8988T (cell line): ENCODE measurements at places on chromosomes 7 and 10.

DNA sequence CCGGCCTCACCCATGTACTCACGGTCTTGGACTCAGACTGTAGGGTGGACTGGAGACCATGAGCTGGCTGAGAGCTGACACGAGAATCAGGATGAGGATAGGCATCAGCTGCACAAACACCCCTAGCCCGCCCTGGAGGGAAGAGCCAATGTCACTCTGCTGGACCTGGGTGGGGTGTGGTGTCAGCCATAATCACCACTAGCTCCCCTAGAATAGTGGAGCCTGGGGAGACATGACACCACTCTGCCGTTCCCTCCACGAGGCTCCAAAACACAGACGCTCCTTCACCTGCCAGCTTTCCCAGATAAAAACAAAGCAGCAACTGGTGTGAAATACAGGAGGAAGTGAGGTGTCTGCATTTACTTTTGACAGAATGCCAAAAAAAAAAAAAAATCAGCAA, 16.5 kb downstream of the DNAJB12 start:
- no peak for DNase-seq

DNA sequence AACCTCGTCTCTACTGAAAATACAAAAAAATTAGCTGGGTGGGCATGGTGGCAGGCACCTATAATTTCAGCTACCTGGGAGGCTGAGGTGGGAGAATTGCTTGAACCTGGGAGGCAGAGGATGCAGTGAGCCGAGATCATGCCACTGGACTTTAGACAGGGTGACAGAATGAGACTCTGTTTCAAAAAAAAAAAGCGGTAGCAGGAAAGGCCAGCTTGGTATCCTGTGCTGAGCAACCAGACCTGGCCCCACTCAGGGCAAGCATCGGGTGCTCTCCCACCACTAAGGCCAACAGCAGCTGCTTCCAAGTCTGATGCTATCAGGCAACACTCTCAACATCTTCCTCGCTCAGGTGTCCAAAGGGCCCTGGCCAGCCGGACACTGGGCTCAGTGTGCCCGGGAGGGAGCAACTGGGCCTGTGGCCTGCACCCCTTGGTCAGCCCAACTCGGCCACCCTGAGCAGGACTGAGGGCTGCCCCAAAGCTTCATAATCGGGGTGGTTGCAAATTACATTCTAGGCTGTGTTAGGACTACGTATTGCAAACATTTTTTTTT, 44.3 kb upstream of the MSMB start:
- no peak for DNase-seq

- no peak for DNase-seq
These were observed 89.5 kb downstream of the KCNMA1 start for GRCh38 chr10:77548157-77548556.

DNA sequence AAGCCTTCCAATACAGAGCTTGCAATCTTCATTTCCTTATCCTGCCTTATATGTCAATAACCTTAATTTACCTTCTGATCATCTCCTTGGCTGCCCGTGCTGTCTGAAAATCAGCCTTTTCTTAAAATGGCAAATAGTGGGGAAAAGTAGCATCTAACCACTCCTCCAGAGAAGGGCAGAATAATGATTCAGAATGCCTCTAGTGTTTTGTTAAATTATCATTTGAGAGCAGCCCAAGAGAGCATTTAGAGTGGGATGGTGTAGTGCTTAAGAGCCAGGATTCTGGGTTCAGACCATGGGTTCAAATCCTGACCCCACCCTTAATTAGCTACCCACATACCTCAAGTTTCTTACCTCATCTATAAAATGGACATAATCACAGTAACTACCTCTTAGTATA, 4.6 kb upstream of the TMEM139 start:
- DNase-seq = no peak

DNA sequence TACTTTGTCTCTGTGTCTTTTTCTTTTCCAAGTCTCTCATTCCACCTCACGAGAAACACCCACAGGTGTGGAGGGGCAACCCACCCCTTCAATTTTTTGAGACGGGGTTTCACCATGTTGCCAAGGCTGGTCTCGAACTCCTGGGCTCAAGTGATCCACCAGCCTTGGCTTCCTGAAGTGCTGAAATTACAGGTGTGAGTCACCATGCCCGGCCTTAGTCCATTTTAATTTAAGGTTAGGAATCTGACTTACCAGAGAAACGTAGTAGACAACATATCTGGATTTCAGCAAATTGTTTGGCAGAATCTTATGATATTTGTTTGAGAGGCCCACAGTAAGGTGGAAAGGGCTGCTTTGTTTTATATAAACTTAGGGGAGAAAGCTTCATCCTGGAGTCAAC, 3.2 kb upstream of the NFKB2 start:
- DNase-seq = no peak

DNA sequence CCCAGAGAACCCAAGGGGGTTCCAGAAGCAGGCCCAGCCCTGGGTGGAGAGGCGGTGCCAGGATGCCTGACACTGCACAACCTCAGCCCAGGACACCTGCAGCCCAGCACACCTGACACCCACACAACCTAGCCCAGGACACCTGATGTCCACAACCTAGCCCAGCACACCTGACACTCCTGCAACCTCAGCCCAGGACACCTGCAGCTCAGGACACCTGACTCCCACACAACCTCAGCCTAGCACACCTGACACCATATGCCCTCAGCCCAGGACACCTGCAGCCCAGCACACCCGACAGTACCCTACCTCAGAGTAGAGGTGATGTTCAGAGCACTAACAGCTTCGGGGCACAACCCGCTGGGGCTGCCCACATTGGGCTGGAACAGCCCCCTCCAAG, 87.3 kb downstream of the PAXIP1 start:
- no peak for DNase-seq

DNA sequence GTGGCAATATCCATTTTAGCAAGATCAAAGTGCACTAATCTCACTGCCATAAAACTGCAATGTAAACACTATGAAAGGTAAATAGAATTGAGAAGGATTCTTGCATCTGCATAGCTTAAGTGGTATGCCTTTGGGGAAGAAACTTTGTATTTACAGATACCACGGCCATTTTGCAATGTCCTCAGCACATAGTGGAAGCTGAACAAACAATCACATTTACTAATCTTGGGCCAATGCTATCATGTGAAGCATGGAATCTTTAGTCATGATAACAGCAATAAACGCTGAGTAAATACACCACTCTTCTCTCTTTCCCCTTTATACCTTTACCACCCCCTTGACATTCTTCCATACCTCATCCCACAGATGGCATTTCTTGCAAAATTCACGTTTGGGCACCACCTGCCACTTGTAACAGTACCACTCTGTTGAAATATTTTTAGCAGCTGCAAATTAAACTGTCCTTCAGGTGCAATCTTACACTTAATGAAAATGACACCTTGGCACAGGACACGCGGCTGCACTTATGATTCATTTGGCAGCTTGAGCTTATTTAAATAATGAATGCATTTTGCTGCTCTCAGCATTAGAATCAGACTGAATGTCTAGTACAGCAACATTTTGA, 171.8 kb downstream of the SEMA3A start:
- no peak for DNase-seq

GRCh38 chr10:76252733-76253132, 821.3 kb downstream of the LRMDA start:
- no peak for DNase-seq

GRCh38 chr7:44291733-44292419, 33.5 kb downstream of the CAMK2B start:
- no peak for DNase-seq

DNA sequence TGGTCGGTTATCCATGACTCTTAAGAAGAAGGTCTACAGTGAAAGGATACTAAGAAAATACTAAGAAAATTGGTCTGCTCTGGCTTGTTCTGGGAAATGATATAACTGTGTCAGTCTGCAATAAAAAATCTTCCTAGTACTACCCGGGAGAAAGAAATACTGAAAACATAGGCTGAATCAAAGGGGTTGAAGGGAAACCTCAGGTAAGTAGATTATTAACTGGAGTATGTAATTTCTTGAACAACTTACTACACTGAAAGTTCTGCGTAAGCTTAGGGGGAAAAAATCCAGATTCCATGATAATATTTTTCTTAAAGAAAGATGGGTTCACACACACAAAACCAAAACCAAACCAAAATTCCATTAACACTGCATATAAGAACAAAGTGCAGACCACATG, 143.3 kb downstream of the KMT2E start:
- no peak for DNase-seq

DNA sequence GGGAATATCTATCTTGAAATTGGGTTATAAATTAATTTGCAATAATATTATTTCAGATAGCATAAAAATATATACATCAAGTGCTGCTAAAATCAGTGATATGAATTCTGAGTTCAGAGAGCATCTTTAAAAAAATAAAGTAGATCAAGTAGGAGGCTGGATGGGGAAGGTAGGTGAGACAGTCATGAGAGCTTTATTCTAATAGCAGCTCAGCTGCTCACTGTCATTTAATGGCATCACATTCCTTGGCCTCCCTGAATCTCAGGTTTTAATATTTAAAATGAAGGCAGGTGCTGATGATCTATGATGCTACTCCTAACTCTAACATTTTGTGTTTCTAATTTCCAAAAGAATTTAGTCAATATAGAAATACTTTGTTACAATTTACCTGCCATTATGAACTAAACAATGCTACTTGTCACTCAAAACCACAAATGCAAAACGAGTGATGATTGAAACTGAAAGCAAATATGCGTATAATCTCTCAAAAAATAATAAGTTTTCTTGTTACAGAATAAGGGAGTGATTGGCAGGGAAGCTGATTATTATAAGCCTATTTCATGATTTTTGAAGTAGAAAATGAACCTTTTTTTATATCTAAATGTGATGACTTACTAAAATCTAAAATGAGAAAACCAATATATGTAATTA, 147.6 kb upstream of the CSTF2T start:
- no peak for DNase-seq

DNA sequence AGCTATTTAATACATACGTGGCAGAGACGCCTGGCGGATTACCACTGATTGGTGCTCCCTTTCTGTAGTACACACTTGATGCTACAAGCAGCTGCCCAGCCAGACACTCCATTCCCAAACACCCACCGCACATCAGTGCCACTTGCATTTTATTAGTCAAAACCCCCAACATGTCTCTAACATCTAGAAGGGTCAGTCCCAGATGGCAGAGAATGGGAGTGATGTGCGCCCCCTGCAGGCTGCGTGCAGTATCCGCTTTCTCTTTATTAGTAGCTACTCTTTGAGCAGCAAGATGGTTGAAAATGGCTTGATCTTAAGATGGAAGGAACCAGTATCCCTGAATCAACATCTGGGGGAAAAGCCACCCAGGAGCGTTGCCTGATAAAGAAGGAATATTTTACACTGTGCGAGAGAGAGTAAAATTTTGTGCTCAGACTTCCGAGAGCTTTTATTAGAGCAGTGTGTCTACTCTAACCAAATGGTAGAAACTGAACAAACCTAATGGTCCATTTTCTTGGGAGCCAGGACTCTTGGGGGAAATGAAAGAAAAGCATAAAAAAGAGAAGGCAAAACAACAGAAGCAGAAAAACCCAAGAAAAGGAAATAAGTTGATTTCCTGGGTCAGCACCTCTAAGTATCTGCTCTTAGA, 78.3 kb downstream of the ST8SIA6 start:
- DNase-seq = no peak

DNA sequence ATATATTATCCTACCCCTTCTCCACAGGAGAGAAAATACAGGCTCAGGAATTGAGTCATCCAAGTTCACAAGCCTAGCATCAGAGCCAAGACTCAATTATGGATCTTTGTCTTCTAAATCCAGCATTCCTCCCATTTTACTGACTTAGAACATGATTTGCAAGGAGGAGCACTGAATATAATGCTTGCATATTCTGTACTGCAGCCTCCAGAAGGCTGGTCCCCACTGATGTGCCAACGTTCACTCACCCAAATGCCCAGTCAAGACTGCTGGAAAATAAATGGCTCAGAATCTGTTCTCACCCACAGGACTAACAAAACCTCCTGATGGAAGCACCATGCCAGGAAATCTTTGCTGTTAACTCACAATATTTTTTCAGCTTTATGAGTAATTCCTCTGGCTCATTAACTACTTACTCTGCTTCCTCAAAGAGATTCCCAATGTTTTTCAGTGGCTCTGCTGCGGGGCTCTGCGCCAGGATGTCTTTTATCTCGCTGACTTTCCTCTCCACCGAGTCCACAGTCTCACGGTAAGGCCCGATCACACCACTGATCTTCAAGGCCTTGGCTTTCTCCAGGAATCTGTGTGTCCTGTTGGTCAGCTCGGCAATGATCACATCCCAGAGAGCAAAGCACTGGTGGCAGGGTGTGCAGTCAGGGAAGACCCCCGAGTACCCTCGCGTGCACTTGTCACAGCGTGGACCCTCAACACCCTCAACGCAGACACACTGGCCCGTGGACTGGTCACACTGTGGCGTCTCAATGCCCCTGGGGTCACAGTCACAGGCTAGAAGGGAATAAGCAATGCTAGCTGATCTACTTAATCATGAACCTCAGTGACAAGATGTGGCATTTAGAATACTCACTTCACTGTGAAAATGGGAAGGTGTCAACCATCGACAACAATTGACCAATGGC, 48.8 kb downstream of the DLD start:
- DNase-seq = no peak

DNA sequence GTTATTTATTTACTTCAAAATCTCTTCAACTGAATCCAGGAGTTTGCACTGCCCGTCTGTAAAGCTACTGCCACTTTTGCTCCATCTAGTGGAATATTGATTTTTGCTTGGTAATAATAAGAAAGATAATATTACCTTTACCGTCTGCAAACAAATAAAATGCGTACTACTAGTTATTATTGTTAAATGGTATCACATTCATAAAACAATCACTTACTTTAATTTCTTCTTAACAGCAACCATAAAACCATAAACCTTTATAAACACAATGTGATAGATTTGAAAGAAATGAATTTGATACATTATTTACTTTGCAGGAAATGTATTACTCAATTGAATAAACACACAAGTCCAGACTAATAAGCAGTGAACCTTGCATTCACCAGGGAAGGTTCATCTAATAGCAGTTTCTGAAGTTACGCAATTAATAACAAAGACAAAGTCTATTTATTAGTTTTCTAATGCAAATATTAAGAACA, 6.4 kb downstream of the AGMO start:
- DNase-seq = no peak

- DNase-seq = no peak
These were observed 256.7 kb downstream of the KLF6 start for GRCh38 chr10:3528271-3528670.

DNA sequence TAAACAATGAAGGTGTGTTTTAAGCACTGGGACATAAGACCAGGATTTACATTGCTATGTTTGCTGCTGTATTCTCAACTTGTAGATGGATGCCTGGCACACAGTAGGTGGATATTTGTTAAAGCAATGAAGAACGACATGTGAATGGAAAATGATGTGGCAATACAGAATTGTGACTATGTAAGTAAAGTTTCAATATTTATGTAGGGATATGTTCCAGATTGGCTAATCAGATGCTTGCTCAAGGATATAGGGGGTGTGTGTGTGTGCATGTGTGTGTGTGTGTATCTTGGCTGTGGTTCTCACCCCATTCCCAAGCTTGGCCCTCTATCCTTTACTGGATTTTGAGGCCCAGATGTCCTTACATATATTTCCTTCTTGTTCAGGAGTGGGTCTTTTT, 42.7 kb upstream of the LAMB1 start:
- no peak for DNase-seq

GRCh38 chr10:34520084-34520483, 295.0 kb downstream of the PARD3 start:
- no peak for DNase-seq
